ENCODE measurements at places on chromosomes 4 and X.
A peak's percentile ranks its signal among the peaks of the same experiment; 100 is the strongest.

DNA sequence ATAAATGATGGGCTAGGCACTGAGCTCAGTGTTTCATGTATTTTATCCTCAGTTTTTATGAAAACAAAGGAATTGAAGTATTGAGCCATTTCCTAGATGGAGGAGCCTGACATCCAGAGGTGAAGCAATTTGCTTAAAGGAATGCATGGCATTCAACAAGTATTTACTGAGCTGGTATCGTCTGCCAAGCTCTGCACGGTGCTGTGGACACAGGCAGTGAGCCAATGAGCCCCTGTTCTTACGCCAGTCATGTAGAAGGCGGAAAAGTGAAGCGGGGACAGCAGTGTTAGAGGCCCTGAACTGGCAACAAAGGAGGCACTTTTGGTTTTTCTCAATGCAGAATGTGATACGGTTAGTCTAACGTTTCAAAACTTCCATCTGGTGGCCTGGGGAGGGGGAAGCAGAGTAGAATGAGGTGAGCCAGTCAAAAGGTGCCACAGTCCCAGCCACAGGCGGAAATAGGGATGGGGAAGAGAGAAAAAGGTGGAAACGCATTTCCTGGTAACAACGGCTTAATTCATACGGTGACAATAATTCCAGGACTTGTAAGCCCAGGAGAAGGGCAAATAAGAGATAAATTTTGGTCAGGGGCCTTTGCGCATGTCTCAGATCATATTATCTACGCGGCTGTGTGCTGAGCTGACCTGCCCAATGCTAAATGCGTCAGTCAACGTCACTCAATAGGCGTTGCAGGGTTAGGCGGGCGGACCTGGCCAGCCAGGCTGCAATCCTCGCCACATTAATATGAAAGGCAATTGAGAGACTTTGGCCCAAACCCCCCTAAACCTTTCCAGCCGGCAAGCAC lies 133.9 kb downstream of the AFAP1 start:
- peak; percentile 85 for DNase-seq

DNA sequence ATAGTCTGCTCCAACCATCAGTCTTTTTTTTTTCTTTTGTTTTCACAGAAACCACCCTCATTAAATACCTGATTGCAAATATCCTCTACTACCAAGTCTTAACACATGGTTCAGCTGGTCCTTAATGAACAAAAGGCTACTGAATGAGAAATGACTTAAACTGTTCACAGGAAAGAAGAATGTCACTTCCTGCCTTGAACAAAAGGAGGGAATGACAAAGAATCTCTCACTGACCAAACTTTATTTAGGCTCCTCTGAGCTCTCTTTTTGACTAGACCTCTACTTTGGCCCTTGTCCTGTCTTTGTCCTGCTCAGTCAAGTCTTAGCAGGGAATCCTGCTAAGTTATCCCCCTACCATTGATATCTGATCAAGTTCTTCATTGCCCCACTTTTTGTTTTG lies 31.8 kb upstream of the GJB1 start:
- no peak for DNase-seq

GRCh38 chr4:181166742-181167399 lies 1076.3 kb upstream of the TENM3 start:
- DNase-seq, result no peak

DNA sequence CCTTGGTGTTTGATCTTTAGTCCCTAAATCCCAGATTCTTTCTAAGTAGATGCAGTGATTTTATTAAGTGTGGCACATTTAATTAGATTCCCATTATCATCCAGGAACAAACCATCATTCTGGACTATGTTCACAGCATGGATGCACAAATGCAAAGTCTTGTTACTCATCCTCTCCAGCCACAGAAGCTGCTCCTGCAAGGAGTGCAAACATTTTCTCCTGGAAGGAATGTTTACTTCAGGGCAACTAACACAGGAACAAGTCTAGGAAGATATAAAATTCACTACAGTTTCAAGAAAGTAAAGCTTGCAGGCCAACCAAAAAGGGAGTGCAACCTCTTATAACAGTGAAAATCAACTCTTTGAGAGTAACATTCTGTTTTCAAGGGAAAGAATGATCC lies 106.0 kb downstream of the IQCM start:
- DNase-seq, result no peak

DNA sequence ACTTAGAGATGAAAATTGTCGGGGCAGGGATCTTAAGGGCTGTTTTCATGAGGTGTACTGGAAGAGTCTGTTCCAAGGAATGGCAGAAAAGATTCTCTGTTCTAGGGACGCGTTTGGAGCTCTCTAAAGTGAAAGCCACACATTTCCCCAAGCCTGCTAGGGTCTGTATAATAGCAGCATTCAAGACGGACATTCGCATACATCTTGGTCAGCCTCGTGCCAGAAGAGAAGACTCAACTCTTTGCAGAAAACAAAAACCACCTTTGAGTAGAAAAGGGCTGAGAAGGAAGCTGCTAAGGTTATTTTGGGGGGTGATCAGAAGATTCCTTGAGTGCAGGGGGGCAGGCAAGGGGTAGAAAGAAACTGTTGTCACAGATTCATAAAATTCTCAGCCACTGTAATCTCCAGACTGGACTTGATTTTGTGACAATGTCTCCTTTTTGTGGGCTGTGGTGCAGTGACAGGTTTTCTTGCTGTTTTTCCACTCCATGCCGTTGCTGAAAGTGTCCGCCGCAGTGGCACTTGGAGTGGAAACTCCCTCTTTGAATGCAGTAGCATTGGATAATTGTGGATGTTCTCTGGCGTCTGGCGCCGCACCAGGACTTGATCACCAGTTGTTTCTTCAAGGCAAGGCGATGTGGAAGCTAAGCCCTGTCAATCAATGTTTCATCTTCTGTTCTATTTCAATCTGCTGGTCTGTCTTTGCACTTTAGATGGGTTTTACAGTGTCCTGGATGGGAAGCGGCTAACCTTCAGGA lies 2.9 kb downstream of the GYG2 start:
- DNase-seq, result no peak

DNA sequence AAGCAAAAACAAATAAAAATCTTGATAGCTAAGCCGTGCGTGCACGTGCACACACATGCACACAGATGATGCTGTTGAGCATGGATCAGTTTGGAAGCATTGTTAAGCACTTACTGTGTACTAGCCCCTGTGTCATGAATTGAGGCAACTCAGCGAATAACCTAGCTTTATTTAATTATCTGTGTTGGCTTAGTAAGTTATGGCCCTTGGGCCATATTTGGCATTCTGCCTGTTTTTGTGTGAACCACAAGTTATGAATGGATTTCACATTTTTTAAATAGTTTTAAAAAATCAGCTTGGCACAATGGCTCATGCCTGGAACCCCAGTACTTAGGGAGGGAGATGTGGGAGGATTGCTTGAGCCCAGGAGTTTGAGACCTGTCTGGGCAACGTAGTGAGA lies 113.6 kb upstream of the CBLL2 start:
- no peak for DNase-seq

DNA sequence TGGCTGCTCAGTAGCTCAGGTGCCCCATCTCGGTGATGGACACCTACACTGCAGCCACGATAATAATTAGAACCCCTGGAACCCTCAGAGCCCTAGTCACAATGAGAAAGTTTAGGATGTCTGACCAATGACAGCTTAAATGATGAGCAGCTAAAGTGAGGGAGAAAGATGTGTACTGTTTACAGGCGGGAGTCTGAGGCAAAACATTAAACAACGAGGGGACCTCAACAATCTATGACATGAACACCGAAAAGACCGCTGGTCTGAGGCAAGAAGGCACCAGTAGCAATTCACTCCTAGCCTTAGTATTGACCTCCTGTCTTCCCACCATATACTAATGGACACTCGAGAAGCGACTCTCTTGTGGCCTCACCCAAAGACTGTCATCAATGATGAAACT lies 369.5 kb upstream of the SMIM31 start:
- DNase-seq, result no peak

DNA sequence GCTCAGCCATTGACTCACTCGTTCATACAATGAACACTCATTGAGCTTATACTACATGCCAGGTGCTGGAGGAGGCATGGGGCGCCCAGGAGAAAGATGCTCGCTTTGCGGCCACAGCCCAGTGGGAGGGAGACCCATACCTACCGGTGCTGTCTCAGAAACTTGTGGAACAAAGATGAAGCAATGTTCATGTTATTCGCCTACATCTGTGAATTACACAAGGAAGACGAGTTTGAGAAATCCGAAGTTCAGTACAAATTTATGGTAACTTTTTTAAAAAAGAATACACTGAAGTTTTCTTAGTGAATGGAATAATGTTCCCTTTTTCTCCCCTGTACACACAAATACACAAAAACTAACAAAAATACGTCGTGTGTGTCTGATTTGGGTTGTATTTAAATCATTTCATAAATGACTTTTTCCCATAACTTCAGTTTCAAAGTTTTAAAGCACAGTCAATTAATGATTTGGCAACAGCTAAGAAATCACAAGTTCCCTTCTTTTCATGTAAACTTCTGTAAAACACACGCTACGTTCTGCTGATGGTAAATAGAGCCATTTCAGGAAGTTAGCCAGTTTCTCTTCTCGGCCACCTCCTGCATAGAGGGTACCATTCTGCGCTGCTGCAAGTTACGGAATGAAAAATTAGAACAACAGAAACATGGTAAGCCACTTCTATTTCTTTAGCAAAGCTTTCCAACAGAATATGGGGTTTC lies at the start of gene TLR8:
Gene TLR8, plus strand, starts transcription at position 575 of the 716 bp plus-strand sequence. Its CDS starts 87 bp downstream, at position 662.
- no peak for DNase-seq

DNA sequence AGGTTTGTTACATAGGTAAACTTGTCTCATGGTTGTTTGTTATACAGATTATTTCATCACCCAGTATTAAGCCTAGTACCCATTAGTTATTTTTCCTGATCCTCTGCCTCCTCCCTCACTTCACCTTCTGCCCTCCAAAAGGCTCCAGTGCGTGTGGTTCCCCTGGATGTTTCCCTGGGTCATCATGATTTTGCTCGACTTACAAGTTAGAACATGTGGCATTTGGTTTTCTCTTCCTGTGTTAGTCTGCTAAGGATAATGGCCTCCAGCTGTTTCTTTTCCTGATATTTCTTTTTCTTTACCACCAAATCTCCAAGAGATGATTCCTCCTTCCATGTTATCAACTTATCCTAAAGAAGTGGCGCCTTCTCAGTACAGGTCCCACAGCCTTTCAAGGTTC lies 543.1 kb upstream of the ADGRL3 start:
- no peak for DNase-seq

DNA sequence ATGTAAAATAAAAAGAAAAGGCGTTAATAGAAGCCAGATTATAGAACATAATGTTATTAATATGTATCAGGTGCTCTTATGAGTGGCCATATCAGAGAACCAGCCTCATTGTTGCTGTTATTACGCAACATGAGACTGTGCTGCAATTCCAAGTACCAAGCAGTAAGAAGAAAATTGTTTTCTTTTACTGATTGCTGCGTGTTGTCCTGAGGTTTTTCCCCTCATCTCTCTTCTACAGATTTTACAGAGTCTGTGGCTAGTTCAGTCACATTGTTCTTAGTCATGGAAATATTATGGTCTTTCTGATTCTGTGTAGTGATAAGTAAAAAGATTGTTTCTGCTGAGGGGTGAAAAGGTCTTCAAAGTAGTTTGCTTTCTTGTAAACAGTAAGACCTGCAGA lies 55.9 kb downstream of the NPNT start:
- DNase-seq, result no peak

GRCh38 chr4:891747-892146 lies 40.4 kb downstream of the GAK start:
- DNase-seq, result peak; percentile 17

DNA sequence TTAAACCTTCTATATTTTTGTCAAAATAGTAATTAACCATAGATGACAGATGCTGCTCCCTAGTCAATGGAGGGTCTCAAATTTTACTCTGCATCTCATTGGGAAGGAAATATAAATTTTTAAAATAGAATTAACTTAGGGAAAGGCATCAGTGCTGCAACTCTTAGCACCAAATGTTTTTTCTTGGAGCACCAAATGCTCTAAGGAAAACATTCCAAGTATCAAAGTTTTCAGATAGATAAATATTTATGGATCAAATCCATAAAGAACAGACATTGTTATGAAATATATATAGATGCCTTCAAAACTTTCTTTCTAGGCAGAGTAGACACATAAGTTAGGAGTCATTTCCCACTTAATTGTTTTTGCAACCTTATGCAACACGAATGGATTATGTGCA lies 168.7 kb downstream of the ANTXR2 start:
- no peak for DNase-seq

DNA sequence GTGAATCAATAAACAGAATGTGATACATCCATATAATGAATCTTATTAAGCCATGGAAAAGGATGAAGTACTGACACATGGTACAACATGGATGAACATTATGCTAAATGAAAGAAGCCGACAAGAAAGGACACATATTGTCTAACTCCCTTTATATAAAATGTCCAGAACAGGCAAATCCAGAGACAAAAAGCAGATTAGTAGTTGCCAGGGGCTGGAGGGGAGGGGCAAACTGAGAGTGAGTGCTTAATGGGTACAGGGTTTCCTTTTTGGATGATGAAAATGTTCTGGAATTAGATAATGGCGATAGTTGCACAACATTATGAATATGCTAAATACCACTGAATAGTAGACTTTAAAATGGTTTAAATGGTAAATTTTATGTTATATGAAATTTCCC lies 17.4 kb downstream of the ADGRG4 start:
- DNase-seq, result no peak

DNA sequence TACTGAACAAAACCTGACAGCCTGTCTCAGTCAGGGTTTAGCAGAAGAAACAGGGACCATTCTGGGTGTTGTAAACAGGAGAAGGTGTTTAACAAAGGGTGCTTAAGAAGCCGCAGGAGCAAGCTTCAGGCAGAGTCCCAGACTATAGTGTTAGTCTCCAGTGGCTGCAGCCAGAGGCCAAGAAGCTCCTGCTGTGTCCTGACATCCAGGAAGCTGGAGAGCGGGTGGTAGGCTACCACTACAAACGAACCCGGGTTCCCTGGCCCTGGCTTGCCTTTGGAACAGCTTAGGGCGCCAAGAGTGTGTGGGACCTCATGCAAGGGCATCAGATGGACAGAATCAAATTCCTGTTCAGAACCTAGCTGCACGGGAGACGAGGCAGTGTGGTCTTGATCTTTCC lies 27.9 kb downstream of the TKTL1 start:
- no peak for DNase-seq

GRCh38 chr4:142824368-142824767 lies 21.7 kb downstream of the INPP4B start:
- no peak for DNase-seq

DNA sequence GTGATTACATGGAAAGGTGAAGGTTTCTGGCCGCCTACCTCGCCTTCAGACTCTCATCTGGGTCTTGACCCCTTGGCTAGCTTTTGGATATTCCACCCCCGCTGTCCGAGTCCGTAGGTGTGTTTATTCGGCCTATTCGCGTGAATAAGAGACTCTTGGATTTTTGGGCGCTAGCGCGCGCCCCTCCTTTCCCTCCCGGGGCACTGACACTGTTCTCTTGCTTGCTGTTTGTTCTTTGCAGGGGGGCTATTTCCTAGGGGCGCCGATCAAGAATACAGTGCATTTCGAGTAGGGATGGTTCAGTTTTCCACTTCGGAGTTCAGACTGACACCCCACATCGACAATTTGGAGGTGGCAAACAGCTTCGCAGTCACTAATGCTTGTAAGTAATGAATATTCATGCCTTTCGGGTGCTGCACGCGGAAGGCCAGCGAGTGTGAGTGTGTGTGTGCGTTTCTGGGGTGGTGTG lies 932 bp downstream of the GRIA2 start:
- no peak for DNase-seq

- DNase-seq, result no peak
These were observed 142.9 kb upstream of the ARX start for GRCh38 chrX:25158635-25159034.

- peak; percentile 38 for DNase-seq
These were observed 304.1 kb upstream of the TECRL start for GRCh38 chr4:64713256-64713840.
